A549 treated with AZD2906 at 1 μM for 4 hours (cell line): ENCODE measurements at places on chromosomes 7 and 10. TPM values are rescaled to one million over a fixed set of nuclear protein-coding genes. Genes with fewer than 3 reads are reported as not detected.

The IFT22 gene
- 48.2 to 53.5 TPM (median 52.8 TPM) in 5 replicates for total RNA-seq

The ASB10 gene
- not detected in 5 replicates for total RNA-seq

The CLEC2L gene
- 0.08 to 0.20 TPM (median 0.15 TPM) in 5 replicates for total RNA-seq

The AKR1C4 gene
- total RNA-seq: 0.13 to 0.49 TPM (median 0.36 TPM) in 5 replicates

The TMEM140 gene
- 1.1 to 1.4 TPM (median 1.3 TPM) in 5 replicates for total RNA-seq

The PALD1 gene
- total RNA-seq: 5.4 to 7.6 TPM (median 6.5 TPM) in 5 replicates

The STOX1 gene
- total RNA-seq: 0.56 to 0.83 TPM (median 0.61 TPM) in 5 replicates

The SPDYE6 gene
- total RNA-seq: not detected in 5 replicates

The OR9A2 gene
- total RNA-seq: not detected in 5 replicates

The CALML3 gene
- not detected in 5 replicates for total RNA-seq

The RARRES2 gene
- total RNA-seq: not detected in 5 replicates

The KCNIP2 gene
- total RNA-seq: 0.35 to 0.60 TPM (median 0.47 TPM) in 5 replicates

The LRMDA gene
- 3.8 to 4.7 TPM (median 4.1 TPM) in 5 replicates for total RNA-seq

The DCLRE1C gene
- 4.7 to 7.0 TPM (median 5.1 TPM) in 5 replicates for total RNA-seq

The KIAA1549 gene
- 5.1 to 6.0 TPM (median 5.3 TPM) in 5 replicates for total RNA-seq

The FGF8 gene
- total RNA-seq: 0.08 to 0.09 TPM in 2 of 5 replicates, not detected in the others
